ENCODE measurements at places on chromosomes 7 and 10.
A peak's percentile ranks its signal among the peaks of the same experiment; 100 is the strongest.

- DNase-seq = no peak
Measured at GRCh38 chr7:27097686-27098577, 2.1 kb upstream of the HOXA1 start.

DNA sequence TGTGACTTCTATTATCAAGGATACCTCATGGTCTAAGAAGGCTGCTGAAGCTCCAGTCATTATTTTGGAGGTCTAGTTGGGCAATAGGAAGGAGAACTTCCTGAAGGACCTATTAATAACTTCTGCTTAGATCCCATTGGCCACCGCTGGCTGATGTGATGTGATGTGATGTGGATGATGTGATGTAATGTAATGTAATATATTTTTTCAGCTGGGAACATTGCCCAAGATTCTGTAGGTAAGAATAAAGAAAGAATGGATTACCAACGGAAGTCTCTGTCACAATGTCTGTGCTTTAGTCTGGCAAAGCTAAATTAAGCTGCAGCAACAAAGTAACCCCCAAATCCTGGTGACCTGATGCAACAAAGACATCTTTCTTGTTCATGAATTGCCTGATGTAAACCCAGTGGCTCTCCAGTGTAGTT, 233.7 kb downstream of the PTEN start:
- no peak for DNase-seq

- DNase-seq = no peak
Measured at GRCh38 chr7:12674053-12674452, 13.4 kb upstream of the ARL4A start.

DNA sequence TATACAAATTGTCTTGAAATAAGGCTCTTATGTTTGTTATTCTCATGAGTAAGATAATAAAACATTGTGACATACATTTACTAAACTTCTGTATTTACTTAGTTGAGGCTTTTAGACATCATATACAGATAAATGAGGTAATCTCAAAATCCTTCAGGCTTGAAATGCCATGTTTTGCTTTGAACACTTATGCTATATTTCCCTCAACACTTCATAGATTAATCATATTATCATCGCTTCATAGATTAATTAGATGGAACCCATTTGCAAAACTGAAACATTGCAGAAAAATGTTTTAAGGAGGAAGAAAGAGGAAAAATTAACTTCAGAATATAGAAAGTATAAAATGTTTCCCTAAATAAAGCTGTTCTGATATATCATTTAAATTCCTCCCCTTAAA, 165.0 kb upstream of the CNTNAP2 start:
- DNase-seq = no peak

DNA sequence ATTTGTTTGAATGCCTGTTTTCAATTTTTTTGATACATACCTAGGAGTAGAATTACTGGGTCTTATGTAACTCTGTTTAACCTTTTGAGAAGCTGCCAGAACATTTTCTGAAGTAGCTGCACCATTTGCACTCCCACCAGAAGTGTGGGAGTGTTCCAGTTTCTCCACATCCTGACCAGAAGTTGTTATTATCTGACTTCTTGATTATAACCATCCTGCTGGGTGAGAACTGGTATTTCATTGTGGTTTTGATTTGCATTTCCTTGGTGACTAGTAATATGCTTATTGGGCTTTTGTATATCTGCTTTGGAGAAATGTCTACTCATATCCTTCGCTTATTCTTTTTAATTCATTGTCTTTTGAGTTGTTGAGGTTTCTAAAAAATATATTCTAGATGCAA, 117.2 kb upstream of the GLCCI1 start:
- DNase-seq = peak; percentile 12

Measured in CD4-positive, alpha-beta T cell treated with Interleukin-21 for 1 hour (primary cell).